ENCODE measurements at places on chromosomes 11 and 22. TPM values are rescaled to one million over a fixed set of nuclear protein-coding genes. Genes with fewer than 3 reads are reported as not detected.

RASSF10 gene
- total RNA-seq: 3.7 TPM

DNA sequence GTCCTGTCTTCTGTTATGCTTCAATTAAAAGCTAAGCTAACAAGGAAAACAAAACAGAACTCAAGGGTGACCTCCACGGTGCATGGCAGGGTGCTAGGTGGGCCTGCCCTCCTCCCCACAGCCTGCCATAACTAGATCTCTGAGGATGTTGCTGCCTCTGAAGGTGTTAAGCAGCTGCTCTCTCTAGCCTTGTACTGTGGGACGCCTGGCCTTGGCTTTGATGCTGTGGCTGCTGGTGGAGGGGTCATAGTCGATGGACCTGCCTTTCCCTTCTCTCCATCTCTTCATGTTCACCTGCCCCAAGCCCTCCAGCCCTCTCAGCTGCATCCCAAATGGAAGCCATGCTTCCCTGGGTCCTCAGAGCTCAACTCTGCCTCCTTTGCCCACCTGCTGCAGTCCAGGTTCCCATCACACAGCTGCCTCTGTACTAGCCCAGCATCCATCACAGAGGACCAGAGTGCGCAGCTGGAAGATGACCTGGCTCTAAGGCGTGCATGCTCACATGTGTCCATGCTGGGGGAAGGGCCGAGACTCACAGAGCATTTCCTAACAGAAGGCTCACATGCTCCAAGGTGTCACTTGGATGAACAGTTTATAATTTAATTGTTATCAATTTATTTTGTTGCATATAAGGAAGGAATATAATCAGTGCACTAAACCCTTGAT is 180.3 kb upstream of the E2F8 start:
- no peak overlapping the region for H3K27ac ChIP-seq
- H3K27me3 ChIP-seq: no peaks in the 10 kb centered on the region
- DNase-seq: peak; percentile 65
- no peak overlapping the region for H3K4me3 ChIP-seq

LARGE2 gene
- 6.6 TPM for total RNA-seq

WBP2NL gene
- total RNA-seq: 2.0 TPM

POU2AF2 gene
- not detected for total RNA-seq

Data from vagina (tissue), 2 donors.